ENCODE measurements at places on chromosomes 6 and 20.

GRCh38 chr6:120186080-120186479 lies 836.5 kb upstream of the MAN1A1 start:
- no peak for DNase-seq

- no peak for DNase-seq
Observed at GRCh38 chr20:34880215-34880850, 3.9 kb downstream of the ACSS2 start.

- DNase-seq = no peak
Observed at GRCh38 chr6:138499303-138500018, at the start of gene NHSL1. TSS of gene NHSL1 (minus strand) at chr6:138499494. CDS start at chr6:138499290, 204 bp downstream.

DNA sequence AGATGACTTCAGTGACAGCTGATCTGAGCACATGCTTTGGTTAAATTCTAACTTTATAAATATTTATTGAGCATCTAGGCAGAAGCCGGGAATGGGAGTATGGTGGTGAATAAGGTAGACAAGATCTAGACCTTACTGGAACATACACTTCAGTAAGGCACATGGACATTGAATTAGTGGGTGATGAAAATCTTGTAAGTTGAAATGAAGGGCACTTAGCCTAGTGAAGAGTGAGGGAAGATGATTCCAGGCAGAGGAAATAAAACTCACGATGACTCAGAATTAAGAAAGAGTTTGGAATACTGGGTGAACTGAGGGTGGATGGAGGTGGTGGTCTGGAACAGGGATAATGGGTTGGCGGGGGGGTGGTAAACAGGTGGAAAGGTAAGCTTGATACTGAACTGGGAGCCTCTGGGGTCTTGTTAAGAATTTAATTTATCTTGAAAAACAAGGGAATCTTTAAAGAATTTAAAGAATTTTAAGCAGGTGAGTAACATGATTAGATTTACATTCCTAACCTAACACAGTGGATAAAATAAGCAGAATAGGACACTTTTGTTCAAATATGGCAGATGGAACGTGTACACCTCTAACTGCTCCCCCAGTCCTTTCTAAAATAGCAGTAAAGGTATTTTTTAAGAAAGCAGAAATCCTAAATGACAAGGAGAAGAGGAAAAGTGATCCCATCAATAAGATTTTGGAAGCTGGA lies 75.2 kb upstream of the ARHGAP18 start:
- no peak for DNase-seq

DNA sequence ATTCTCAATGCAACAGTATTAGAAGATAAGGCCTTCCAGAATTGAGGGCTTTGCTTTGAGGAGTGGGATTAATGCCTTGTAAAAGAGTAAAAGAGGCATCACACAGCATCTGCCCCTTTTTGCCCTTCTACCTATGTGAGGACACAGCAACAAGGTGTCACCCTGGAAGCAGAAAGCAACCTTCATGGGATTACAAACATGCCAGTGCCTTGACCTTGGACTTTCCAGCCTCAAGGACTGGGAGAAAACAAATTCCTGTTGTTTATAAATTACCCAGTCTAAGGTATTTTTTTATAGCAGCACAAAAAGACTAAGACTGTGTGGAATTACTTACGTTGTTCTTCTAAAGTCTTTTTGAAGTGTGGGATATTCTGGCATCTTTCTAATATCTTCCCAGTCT lies 150.0 kb upstream of the SLC22A16 start:
- no peak for DNase-seq

GRCh38 chr6:43702534-43703440 lies 15.2 kb upstream of the MRPS18A start:
- peak; percentile 92 for DNase-seq

DNA sequence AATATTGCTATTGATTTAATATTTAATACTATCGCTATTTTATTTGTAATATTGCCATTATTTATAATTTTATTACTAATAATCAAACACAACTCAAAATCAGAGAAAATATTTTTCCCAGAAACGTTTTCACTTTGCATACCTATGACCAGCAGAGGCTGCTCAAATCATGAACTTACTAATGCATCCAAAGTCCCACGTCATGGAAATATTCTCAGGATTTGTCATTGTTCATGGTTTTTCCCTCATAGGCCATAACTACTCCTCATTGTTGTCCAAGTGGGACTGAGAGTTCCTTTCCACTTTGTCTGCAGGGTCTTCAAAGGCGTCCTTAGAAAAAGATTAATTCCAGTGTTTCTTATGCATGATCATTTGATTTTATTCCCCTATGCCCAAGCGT lies 344.8 kb downstream of the THBS2 start:
- DNase-seq = peak; percentile 55

DNA sequence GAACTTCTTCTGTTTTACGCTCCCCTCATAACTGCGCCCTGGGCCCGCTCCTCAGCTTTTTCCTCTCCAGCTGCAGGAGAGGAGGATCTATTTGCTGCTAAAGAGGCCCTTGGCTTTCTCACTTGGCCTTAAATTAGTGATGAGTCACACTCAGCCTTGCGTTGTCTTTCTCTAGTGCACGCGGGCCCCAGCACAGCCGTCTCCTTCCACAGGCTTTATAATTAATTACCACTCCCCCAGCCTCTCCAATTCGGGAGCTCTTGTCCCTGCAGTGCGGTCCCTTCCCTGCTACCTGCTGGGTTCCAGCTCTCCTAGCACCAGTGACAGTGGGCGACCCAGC lies 25.2 kb downstream of the PACSIN1 start:
- peak; percentile 88 for DNase-seq

DNA sequence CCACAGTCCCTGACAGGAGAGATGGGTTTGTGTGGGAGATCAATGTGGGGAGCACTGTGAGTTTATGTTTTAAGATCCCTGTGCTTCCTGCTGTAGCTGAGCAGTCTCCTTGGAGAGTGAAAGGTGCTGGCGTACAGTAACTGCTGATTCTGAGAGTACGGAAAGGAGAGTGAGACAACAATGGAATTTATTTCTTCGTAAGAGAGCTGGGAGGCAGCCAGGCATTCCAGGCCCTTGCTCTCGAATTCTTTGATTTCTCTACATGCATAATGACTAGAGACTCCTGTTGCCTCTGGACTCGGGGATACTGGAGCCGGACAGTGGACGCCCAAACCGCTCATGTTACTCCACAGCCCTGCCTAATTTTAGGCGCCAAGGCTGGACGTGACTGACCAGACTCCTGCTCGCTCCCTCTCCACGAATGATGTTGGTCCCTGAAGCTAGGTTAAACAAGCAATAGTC lies 131.0 kb upstream of the PHACTR1 start:
- peak; percentile 51 for DNase-seq

DNA sequence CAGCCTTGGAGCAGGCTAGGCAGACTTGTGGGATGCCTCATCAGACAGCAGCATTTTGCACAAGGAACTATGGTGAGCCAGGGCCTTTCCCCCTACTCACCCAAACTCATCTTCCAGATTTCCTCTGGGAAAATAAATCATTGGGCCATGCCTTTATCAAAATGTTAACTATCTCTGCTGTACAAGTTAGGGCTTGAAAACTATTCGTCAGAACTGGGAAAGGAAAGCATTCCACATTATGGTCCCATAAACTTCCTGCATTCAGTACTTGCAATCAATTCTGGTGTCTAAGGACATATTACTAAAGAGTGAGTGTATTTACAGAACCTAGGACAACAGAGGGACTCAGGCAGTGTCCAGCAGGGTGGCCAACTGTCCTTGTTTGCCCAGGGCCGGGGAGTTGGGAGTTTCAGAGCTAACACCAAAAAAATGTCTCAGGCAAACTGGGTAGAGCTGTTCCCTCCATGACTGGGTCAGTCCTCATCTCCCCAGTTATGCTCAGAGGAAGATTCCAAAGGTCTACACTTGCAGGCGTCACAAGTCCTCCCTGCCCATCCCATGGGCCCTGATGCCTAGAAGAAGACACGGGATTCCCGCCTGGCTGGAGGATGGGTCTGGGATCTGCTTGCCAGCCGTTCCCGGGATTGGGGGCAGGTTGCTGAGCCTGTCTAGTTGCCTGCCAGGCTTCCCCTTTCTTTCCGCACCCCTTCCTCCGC lies 72.2 kb downstream of the SLC22A3 start:
- DNase-seq = no peak

GRCh38 chr6:170202416-170203135 lies 88.3 kb downstream of the DLL1 start:
- no peak for DNase-seq

- DNase-seq = no peak
Observed at GRCh38 chr6:38326837-38327236, 312.9 kb downstream of the BTBD9 start.

DNA sequence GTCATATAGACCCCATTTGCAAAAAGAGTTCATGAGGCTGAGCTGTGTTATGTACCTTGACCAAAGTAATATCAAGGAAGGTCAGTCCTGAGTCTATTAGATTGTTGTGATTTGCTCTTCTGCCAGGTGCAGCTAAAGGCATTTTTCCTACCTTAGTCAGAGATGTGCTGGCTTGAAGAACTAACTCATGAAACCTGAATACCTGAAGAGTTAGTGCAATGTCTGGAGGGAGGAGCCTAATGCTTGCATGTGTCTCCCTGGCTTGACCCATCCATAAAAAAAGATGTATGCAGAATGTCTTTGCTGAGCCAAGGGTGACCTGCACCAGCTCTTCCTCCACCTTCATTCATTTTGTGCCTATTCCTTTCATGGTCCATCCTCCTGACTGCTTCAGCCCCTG lies 742.0 kb downstream of the KIF16B start:
- DNase-seq = no peak

- DNase-seq = no peak
Observed at GRCh38 chr6:91633374-91634111, 1046.7 kb upstream of the MAP3K7 start.

- peak; percentile 36 for DNase-seq
Observed at GRCh38 chr6:28134015-28134414, 7.7 kb upstream of the ZKSCAN8 start.

GRCh38 chr6:45434381-45434700 lies 56.6 kb upstream of the SUPT3H start:
- DNase-seq = no peak

- no peak for DNase-seq
Observed at GRCh38 chr20:43011491-43011890, 178.2 kb downstream of the PTPRT start.

GRCh38 chr6:36906539-36907325 lies 21.0 kb downstream of the C6orf89 start:
- no peak for DNase-seq

DNA sequence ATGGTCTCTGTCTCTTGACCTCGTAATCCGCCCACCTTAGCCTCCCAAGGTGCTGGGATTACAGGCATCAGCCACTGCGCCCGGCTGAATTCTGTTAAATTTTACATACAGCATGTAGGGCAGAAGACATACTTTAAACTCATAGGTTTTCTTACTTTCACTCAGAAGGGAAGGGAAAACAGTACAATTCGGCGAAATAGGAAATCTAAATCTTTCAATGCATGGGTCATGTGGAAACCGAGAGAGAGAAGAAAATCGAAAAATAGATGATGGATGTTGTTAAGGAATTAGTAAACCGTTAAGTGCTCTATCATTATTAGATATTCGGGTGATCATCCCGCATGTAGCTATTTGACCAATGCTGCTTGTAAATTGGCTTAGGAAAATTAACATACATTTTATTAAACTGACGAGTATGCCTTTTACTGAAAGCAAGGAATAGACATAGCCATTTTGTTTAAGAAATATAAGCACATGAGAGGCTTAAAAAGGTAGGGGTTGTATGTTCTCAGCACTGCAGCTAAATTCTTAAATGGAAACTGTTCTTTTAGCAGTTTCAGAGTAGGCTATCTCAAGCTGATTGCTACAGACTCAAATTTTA lies 164.7 kb upstream of the AGPAT4 start:
- DNase-seq = no peak

- no peak for DNase-seq
Observed at GRCh38 chr20:58492795-58493524, 22.2 kb downstream of the APCDD1L start.

DNA sequence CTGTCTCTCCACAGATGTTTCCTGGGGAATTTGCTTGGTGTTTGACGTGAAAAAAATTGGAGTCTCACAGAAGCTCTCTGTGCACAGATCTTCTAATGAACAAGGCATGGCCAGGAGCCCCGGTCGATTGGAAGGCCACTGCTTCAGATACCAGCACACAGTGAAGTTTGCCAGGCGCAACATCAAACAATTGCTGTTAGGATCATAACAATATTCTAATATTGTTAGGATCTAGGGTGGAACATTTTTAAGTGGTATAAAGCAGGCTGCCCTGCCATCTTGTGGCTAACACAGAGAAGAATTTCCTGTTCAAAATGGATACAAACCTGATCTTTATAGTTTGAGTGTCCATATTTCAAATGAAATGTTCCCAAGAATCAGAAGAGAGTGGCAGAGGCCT lies 64.1 kb downstream of the C6orf118 start:
- peak; percentile 74 for DNase-seq

GRCh38 chr6:26660000-26660361 lies 435 bp upstream of the ZNF322 start:
- DNase-seq = no peak

- DNase-seq = no peak
Observed at GRCh38 chr20:50141811-50142561, 11.5 kb downstream of the PEDS1 start.

DNA sequence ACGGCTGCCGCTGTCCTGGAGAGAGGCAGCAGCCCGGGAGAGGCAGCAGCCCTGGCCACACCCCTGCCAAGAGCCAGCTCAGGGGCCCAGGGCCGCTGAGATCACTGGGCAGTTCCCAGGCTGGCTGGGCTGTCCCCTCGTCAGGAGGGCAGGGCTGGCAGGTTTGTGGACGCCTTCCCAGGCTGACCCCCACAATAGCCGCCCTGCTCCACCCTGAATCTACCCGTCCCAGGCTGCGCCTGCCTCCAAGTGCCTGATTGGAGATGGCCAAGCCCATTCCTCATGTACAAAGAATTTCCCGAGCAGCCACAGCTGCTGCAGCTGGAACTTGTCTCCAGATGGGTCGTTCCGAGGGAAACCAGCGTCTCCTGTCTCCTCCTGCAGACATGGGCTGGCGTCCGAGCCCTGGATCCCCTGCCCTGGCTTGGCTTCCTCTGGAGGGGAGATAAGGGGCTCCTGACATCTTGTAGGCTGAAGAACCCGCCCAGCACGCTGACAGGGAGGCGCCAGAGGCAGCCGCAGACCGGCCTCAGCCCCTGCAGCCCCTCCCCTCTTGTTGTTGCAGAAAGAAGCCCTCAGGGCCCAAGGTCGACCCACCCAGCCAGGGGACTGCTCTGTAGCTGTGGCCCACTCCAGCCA lies 9.4 kb upstream of the GATA5 start:
- DNase-seq = peak; percentile 82

GRCh38 chr20:17226410-17227218 lies at the start of gene PCSK2:
TSS of gene PCSK2 (plus strand) at chr20:17227040. CDS start at chr20:17227306, 266 bp downstream.
- peak; percentile 88 for DNase-seq

GRCh38 chr6:72861935-72862432 lies 240.1 kb downstream of the KCNQ5 start:
- DNase-seq = peak; percentile 2

DNA sequence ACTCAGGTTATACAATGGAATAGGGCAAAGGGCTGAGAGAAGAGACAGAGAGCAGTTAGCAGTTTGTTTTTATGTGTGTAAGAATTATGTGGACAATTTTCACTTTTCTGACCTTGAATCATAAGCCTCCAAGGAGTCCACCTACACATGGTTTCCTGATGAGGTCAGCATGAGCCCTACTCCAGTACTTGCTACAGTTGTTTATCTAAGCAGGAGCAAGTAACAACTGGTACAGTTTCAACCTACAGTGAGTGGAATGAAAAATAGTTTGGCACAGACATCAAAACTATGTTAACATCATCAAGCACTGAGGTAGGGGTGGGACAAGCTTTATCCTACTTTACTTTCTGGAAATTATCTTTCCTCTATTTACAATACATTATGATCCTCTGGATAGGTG lies 426.7 kb upstream of the ID4 start:
- peak; percentile 2 for DNase-seq

- DNase-seq = no peak
Observed at GRCh38 chr6:110467566-110468140, 8.8 kb downstream of the SLC22A16 start.

All from muscle of back (tissue), 13 donors.